ENCODE measurements at places on chromosomes 3 and 15.
A peak's percentile ranks its signal among the peaks of the same experiment; 100 is the strongest.

DNA sequence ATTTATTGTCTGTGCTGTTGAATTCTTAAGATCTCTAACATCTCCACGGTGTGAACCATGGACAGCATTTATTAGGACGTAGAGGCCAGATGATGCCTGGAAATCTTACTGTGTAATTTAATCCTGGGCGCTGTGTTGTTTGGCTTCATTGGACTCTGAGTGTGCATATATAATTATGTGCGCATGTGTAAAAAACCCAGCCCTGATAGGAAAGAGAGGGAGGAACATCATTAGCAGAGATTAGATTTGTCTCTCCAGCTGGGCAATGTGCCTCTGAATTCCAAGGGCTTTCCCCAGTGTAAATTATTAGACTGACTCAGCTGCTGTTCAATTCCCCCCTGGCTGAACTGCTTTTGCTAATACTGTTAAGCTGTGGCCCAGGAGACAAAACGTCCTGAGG, 39.6 kb downstream of the MAP3K13 start:
- DNase-seq = peak; percentile 35

GRCh38 chr15:83559310-83559966, 94.5 kb upstream of the ADAMTSL3 start:
- DNase-seq = peak; percentile 84

GRCh38 chr3:32106929-32107362, 526 bp downstream of the GPD1L start:
- DNase-seq = peak; percentile 11

GRCh38 chr3:134373271-134374104, 759 bp downstream of the AMOTL2 start:
- peak; percentile 94 for DNase-seq

DNA sequence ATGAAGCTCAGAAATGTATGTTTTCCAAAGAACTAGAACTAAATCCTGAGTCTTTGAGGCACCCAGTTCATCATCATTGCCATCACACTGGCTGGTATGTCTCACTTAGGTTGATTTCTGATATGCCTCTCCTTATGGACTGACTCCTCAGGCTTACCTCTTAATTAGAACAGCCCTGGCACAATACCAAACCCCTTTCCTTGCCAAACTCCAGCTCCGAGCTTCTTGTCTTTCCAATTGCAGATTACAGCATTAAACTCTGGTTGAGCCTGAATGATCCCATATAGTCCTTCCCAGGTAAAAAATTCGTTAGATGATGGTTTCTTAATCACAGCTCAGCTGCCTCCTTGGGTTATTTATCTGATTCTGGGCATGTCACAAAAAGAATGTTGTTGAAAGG, 66.3 kb downstream of the RTP4 start:
- DNase-seq = no peak

- peak; percentile 51 for DNase-seq
Measured at GRCh38 chr15:45458746-45459403, 63.7 kb downstream of the SLC30A4 start.

- peak; percentile 47 for DNase-seq
Measured at GRCh38 chr3:136070953-136071949, 105.7 kb downstream of the PPP2R3A start.

- DNase-seq = no peak
Measured at GRCh38 chr3:88267847-88268246, 118.1 kb downstream of the C3orf38 start.

DNA sequence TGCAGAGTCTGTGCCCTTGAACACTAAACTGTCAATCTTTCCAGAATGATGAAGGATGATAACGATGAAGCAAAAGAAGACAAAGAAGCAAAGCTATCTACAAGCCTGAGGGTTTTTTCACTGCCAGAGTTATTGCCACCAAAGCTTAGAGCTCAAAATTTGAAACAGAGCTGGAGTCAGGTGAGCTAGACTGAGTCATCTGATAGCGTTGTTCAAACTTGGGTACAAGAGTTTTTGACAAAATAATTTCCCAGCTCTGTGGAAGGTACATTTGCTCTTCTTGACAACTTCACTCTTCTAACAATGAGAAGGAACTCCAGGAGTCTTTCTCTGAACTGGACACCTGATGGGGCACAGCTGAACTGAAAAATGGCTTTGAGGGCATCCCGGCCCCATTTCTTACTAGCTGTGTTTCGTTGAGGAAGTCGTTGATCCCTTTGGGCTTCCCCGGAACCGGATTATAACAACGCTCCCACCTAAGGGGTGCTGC, 715 bp downstream of the MCCC1 start:
- DNase-seq = no peak

- no peak for DNase-seq
Measured at GRCh38 chr15:82621970-82622369, 25.2 kb downstream of the CPEB1 start.

- DNase-seq = no peak
Measured at GRCh38 chr3:69590111-69590510, 149.2 kb upstream of the MITF start.

- no peak for DNase-seq
Measured at GRCh38 chr15:37931868-37932267, 2.6 kb upstream of the TMCO5A start.

GRCh38 chr3:155646128-155646527, 98.7 kb downstream of the PLCH1 start:
- DNase-seq = no peak

DNA sequence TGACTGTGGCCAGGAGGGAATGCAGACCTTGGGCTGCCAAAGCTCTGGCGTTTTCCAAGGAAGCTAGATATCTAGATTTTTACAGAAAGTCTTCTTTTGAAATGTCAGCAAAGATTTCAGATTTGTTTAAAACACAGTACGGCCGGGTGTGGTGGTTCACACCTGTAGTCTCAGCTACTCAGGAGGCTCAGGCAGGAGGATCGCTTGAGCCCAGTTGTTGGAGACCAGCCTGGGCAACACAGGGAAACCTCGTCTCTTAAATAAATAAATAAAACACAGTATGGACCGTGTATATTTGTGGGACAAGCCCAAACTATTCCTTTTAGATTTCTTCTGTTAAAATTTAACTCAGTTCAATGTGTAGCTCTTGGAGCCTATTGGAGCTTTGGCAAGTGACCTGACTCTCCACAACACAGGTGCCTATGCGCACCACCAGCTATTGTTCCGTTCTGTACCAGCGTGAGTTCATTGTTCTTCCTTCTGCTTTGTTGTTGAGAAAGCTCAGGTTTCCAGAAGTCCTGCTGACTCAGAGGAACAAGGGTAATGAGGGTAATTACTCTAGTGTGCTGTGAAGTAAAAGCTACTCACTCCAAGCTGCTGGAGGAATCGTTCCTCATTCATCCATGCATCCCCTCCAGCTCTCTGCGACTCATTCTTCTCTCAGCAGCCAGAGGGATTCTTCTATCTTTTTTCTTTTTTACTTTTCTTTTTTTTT, 73.1 kb upstream of the SLC6A6 start:
- peak; percentile 13 for DNase-seq

DNA sequence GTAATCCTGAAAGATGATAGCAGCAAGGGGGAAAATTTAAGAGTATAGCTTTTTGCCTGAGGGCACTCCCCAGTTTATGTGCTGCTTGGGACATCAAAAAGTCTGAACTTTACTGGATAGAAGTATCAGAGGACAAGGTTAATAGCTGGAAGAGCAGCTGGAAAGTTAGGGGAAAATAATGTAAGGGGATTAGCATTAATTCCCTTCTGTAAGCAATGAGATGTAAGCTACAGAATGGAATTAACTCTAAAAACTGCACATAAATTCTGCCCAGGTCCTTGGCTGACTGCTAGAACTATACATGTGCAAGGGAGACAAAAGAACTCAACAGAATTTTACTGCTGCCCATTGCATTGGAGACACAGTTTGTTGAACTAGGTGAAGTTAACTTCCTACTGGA, 55.6 kb downstream of the ATP11B start:
- DNase-seq = no peak

GRCh38 chr3:176840641-176841286, 356.5 kb downstream of the TBL1XR1 start:
- DNase-seq = no peak

GRCh38 chr15:88664151-88664778, 25.4 kb downstream of the ISG20 start:
- peak; percentile 28 for DNase-seq

- no peak for DNase-seq
Measured at GRCh38 chr15:80259942-80260510, 8.0 kb upstream of the CTXND1 start.

- DNase-seq = peak; percentile 31
Measured at GRCh38 chr3:105944276-105944675, 75.5 kb upstream of the CBLB start.

- peak; percentile 7 for DNase-seq
Measured at GRCh38 chr3:40623567-40623966, 98.8 kb downstream of the ZNF621 start.

- peak; percentile 34 for DNase-seq
Measured at GRCh38 chr3:38067508-38068233, 28.7 kb downstream of the DLEC1 start.

DNA sequence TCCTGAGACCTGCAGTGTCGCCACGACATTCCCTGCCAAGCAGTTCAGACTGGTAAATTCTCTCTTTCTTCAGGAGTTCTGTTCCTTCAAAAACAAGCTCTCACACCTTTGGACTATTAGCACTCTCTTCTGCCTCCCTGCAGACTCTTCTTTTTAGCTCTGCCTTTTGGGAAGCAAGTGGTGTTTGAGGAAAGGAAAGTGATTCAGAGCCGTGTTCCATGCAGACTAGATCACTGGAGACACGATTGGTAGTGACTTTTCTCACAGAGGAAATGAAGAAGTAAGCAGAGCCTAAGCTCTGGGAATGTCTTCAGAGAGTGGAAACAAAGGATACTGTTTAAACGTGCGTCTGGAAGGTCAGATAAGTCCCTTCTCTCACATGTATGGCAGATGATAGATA, 270.6 kb upstream of the TPRG1 start:
- peak; percentile 39 for DNase-seq

DNA sequence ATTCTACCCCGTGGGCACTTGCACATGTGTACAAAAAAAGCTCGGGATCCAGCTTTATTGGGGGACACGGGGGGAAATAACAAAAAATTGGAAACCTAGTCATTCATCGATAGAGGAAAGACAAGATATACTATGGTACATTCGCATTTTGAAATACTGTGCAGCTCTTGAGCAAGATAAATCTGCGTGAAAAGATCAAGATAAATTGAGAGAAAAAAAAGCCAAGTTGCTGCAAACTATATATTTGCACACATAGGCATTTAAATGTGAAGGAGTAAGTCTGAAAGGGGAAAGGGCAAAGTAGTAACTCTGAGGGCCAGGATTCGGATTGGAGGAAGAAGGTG, 620 bp upstream of the UBR1 start:
- no peak for DNase-seq

DNA sequence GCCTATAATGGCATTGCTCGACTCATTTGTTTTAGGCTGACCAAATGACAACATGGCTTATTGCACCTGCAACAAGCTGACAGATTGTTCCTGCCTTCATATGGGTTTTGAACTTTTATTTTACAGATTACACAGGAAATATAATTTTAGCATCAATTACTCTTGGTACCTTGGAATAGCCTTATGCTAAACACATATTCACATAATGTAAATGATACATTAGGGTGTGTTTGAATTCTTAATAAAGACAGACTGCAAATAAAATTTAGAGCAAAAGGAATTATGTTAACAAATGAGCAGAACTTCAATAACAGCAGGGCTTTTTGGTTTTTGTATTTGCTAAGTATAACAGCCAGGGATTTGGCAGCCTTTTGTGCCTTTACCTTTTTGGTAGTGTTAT, 51.9 kb upstream of the TMC3 start:
- DNase-seq = no peak

- DNase-seq = no peak
Measured at GRCh38 chr3:115571413-115571812, 51.9 kb upstream of the GAP43 start.

DNA sequence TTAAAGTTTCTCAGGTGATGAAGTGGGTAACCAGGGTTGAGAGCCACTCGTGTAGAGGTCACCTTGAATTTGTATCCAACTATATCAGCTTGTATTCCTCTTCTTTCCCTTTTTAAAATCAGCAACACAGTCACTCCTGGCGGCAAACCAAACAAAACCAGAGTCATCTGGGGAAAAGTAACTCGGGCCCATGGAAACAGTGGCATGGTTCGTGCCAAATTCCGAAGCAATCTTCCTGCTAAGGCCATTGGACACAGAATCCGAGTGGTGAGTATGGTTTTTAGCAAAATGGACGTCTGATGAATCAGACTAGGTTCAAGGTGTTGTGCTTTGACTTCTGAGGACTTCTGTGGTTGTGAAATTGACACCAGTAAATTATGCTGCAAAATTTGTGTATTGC, 3.9 kb downstream of the RPL35A start:
- DNase-seq = peak; percentile 56

DNA sequence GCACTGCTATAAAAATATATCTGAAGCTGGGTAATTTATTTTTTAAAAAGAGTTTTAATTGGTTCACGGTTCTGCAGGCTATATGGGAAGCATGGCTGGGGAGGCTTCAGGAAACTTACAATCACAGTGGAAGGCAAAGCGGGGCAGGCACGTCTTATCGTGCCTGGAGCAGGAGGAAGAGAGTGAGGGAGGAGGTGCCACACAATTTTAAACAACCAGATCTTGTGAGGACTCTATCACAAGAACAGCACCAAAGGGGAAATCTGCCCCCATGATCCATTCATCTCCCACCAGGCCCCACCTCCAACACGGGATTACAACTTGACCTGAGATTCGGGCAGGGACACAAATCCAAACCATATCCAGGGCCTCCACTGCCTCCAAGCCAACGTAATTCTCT, 75.0 kb downstream of the MCF2L2 start:
- DNase-seq = no peak

- DNase-seq = no peak
Measured at GRCh38 chr3:112474796-112475195, 24.5 kb downstream of the BTLA start.

DNA sequence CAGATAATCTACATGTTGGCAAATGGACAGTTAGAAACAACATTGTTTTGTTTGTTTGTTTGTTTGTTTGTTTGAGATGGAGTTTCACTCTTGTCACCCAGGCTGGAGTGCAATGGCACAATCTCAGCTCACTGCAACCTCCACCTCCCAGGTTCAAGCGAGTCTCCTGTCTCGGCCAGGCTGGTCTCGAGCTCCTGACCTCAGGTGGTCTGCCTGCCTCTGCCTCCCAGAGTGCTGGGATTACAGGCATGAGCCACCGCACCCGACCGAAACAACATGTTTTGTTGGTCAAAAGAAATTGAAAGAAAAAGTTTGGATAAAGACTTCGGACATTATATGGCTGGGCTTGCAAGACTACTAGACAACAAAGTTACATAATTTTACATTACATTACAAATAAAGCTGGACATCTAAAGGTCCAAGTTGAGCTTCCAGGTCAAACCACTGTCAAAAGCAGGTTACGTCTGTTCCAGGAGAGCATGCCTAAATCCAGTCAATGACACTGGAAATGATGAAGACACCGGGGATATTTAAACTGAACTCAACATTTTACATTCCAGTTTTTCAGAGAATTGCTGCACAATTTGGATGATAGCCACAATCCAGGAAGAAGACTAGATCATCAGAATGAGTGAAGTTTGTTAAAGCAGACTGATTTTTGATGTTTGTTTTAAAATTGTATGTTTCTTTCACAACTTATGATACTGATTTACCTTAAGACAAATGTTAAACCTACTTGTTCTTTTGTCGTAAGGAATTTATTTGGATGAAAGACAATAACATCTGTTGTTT, 18.6 kb downstream of the SERP1 start:
- peak; percentile 36 for DNase-seq

- peak; percentile 45 for DNase-seq
Measured at GRCh38 chr3:25783661-25784512, 644 bp upstream of the NGLY1 start.
